ENCODE measurements at places on chromosomes 16 and 17.
A peak's percentile ranks its signal among the peaks of the same experiment; 100 is the strongest.

- DNase-seq = peak; percentile 45
Measured at GRCh38 chr16:50209546-50210265, 56.6 kb downstream of the TENT4B start.

DNA sequence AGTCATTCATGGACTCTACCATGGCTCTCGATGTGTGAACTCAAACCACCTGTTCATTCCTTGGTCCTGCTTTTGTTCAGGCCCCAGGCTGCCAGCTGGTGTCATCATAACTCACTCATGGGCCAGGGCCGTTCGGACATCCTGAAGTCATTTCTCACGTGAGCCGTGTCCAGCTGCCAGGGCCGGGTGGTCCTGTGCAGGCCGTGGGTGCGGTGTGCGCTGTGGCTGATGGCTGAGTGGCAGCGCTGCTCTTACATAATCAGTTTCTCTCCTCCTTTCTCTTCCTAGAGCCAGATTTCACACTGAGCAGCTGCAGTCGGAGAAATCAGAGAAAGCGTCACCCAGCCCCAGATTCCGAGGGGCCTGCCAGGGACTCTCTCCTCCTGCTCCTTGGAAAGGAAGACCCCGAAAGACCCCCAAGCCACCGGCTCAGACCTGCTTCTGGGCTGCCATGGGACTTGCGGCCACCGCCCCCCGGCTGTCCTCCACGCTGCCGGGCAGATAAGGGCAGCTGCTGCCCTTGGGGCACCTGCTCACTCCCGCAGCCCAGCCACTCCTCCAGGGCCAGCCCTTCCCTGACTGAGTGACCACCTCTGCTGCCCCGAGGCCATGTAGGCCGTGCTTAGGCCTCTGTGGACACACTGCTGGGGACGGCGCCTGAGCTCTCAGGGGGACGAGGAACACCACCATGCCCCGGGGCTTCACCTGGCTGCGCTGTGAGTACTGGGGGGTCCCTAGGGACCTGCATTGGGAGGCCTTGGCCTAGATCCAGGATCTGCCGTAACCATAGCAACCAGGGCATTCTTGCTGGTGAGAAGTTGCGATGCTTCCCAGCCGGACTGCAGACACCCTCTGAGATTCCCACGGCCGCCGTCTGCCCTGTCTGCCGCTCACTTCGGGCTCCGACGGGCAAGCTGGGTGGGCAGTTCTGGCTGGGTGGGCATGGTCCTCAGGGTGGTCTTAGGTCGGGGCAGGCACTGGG is at the start of gene IL34:
Gene IL34, plus strand, starts transcription at position 300 of the 982 bp plus-strand sequence. Its CDS starts 389 bp downstream, at position 689.
- DNase-seq = peak; percentile 70

GRCh38 chr16:3190949-3191353 is 2.9 kb downstream of the OR1F1 start:
- no peak for DNase-seq

- peak; percentile 19 for DNase-seq
Measured at GRCh38 chr17:64920419-64921172, 1.3 kb upstream of the LRRC37A3 start.

DNA sequence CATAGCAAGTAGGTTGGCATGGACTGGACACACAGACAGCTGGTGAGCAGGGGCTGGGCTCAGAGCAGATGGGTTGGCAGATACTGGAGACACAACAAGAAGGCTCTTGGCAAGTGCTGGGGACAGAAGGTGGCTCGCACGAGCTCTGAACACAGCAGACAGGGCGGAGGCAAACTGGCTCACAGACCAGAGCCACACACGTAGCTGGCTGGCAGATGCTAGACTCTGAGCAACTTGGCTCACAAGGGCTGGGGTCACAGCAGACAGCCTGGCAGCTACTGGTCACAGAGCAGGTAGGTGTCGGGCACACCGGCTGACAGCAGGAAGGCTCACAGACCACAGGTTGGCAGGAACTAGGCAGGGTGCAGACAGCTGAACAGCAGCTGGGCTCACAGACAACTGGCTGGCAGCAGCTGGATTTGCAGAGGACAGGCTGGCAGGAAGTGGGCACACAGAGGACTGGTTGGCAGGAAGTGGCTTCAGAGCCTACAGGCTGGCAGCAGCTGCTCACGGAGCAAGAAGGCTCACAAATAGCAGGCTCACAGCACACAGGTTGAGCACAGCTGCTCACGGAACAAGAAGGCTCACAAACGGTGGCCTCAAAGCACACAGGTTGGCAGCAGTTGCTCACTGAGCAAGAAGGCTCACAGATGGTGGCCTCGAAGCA is 725 bp downstream of the KRTAP16-1 start:
- DNase-seq = peak; percentile 83

- DNase-seq = peak; percentile 20
Measured at GRCh38 chr17:72977771-72978417, 114.6 kb downstream of the SLC39A11 start.

GRCh38 chr17:22171631-22172030 is 479.3 kb downstream of the KCNJ18 start:
- no peak for DNase-seq

DNA sequence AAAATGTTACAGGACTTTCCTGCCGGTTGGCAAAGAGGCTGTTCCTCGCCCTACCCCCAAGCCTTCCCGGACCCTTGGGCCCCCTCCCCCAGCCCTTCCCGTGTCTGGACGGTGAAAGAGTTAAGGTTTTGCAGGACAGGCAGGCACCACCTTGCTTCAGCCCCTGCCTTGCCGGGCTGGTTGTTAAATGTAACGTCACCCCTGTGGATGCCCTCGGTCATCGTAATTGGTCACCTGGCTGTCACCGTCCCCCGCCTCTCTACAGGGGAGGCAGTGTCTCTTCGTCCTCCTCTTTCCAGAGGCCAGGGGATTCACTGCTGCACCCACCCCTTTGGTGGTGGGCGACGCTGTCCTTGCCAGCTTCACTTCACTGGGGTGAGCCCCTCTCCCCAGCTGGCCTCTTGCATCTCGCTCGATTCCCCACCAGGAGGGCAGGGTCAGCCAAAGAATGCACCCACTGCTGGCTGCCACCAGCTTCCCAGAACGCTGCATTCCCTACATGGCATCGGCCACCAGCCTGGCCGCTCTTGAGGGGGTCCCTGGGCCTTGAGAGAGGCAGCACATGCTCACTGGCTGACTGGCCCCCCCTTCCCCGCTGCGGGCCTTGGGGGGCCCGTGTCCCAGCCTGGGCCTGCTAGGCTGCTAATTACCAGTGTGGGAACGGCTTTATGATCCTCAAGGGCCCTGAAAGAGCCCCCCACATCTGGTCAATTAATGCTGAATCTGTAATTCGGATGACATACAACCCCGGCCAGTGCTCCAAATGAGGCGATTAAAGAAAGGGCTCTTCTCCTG is 25.2 kb upstream of the GSE1 start:
- DNase-seq = no peak

DNA sequence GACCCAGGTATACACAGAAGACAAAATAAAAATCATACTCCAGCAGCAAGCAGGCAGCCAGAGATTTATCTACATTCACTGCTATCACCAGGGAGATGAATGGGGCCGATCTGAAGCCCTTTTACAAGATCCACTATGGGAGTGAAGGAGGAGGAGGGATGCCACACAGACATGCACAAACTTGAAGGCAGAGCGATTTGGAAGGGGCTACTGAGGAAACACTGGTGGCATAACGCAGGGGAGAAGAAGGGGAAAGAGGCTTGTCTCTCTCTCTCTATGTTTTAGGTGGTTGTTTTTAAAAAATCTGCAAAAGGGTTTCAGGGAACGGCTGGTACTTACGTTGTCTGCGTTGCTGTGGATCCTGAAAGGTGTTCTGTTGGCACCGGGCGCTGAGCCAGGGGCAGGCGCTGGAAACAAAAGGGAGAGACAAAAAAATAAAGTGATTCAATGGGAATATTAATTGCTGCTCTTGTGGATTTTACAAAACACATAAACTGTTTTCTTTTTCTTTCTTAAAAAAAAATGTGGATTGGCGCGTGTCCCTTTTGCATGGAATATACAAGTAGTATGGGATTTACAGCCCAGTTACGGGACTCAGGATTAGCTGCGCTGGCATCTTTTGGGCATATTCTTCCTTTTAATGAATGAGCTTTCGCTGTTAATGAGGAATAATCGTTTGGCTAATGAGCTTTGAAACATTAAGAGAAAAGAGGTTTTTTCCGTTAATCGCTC is 255.3 kb upstream of the PMFBP1 start:
- DNase-seq = no peak

DNA sequence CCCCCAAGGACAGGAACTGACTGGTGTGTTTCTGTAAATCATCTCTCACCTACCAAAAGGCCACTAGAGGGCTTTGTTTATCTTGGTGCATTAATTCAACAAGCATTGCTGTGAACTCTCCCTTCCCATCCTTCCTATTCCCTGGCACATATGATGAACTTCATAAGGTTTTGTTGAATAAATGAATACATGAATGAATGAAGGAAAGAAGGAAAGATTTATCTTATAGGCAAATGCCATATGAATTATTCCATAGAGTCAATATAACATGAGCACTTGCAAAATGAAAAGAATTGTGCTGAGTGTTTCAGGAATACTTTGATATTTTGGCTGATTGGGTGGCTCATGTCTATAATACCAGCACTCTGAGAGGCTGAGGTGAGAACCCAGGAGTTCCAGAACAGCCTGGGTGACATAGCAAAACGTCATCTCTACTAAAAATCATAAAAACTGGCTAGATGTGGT is 4.3 kb downstream of the SPDYE4 start:
- no peak for DNase-seq

- DNase-seq = no peak
Measured at GRCh38 chr17:65931246-65932149, 260.4 kb downstream of the CEP112 start.

DNA sequence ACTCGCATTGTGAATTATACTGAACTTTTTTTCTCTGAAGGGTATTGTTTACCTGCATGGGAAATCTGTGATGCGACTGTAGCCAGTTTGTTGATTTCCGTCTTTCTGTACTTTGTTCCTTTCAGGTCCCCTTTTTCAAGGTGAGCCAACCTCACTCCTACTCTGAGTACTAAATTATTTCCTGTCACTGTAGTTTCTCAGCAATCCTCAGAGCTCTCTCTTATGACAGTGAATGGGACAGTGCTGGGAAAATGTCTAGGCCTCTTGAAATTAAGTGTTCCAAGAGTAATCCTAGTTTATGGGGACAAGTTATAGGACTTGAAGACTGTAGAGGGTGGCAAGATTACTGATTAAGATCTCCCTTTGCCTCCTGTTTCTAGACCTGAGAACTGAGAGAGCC is 167.6 kb downstream of the CNTNAP4 start:
- no peak for DNase-seq

- DNase-seq = no peak
Measured at GRCh38 chr17:2259769-2260536, 43.6 kb downstream of the SMG6 start.

- peak; percentile 78 for DNase-seq
Measured at GRCh38 chr16:75244225-75244809, 7.1 kb downstream of the BCAR1 start.

GRCh38 chr16:3157229-3158025 is 22.6 kb downstream of the ZNF213 start:
- peak; percentile 91 for DNase-seq

DNA sequence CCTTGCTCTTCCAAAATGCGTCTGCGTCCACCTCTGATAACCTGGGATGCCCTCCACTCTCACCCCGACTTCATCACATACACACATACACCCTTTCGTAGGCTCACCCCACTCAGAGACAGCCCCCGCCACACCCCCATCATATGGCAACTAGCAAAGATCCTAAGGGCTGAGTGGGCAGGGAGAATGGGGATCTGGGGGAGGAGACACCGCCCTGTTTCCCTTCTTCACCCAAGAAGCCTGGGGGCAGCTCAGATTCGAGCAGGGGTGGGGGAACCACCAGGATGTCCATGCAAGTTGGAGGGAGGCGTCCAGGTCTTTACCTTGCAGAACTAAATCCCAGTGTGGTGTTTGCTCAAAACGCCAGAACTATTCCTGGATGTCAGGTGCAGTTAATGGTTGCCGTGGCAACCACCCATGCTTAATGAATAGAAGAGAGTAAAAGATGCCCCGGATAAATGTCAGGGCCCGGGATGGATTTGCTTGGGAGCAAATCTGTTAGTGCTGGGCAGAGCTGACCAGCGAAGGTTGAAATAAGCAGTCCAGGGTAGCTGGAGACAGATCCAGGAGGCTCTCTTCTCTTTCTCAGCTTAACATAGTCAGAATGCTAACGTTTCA is 72.8 kb downstream of the CACNG3 start:
- no peak for DNase-seq

GRCh38 chr17:50918071-50918932 is 52.1 kb upstream of the TOB1 start:
- peak; percentile 49 for DNase-seq

DNA sequence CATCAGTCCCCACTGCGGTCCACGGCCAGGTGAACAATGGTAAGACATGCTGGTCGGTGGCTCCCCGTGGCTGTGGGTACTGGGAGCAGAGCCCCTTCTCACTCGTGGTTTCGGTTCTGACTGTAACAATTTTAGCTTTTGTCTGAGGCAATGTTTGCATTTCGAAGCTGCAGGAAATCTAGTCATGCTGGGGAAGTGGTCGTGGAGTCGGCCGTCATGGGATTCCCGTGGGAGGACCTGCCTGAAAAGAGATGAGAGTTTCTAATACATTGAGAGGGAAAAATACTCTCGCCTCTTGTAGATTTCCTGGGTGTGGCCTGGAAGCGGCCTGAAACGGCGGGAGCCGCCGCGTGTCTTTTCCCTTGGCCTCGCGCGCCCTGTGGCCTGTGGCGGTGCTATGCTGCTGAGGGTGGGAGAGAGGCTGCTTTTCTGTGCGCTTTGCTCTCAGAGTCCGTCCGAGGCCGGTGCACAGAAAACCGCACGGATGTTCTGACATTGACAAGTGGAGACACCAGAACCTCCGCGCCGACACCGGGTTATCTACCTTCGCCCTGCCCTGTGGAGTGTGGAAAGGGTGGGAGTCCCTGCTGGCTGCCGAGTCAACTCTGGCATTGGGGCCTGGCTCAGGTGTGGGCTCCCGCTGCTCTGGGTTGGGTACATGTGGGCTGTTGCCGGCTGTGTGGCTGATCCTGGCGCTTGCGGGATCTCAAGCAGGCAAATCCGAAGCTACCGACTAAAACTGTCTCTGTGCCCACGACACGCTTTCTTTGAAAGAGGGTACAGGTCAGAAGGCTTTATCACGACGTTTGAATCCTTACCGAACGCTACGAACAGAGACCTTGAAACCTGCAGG is 60.8 kb downstream of the WDR45B start:
- DNase-seq = peak; percentile 45

DNA sequence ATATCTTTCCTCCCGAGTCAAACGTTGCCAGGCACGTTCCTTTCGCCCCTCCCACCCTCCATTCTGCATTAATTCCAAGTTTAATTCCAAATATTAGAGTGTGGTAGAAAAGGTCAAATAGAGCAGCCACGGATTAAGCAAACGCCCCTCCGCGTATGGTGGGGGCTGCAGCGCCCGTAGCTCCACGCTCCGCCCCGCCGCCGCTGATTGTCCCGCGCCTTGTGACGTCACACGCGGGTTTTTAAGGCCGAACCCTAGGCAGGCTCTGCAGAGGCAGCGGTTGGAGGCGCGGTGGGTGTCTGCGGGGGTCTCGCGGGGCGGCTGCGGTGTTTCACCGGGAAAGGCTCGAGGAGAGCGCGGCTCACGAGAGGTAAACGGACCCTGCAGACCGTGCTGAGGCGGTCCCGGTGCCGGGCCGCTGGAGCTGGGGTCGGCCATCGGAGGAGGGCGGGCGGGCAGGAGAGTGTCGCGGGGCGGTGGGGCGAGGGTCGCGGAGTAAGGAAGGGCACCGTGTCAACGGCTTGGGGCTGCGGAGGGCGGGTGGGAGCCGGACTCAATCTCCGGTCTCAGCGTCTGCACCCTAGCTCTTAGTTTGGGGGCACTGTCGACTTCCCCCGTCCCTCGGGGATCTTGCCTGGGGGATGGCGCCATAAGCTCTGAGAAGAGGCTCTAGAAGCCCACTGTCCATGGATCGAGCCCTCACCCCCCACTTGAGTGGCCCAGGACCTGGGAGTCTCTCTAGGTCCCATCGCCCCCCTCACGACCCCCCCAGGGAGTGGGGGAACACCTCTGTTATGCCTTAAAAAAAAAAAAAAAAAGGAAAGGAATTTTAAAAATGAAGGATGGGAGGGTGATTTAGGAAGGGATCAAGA is at the start of gene ARL4D:
Gene ARL4D, plus strand, starts transcription at position 270 of the 872 bp plus-strand sequence. CDS start 740 bp downstream, outside the sequence.
- DNase-seq = peak; percentile 95

Data from muscle of leg (tissue), 16 donors.